ENCODE measurements at places on chromosomes 11 and 22. TPM values are rescaled to one million over a fixed set of nuclear protein-coding genes. Genes with fewer than 3 reads are reported as not detected.

- no peak overlapping the region for H3K4me3 ChIP-seq
- H3K36me3 ChIP-seq: no peaks in the 10 kb centered on the region
- no peak for DNase-seq
- no peaks in the 10 kb centered on the region for H3K4me1 ChIP-seq
- no peaks in the 10 kb centered on the region for H3K27me3 ChIP-seq
Measured at GRCh38 chr11:106331176-106331575, 253.7 kb downstream of the AASDHPPT start.

DNA sequence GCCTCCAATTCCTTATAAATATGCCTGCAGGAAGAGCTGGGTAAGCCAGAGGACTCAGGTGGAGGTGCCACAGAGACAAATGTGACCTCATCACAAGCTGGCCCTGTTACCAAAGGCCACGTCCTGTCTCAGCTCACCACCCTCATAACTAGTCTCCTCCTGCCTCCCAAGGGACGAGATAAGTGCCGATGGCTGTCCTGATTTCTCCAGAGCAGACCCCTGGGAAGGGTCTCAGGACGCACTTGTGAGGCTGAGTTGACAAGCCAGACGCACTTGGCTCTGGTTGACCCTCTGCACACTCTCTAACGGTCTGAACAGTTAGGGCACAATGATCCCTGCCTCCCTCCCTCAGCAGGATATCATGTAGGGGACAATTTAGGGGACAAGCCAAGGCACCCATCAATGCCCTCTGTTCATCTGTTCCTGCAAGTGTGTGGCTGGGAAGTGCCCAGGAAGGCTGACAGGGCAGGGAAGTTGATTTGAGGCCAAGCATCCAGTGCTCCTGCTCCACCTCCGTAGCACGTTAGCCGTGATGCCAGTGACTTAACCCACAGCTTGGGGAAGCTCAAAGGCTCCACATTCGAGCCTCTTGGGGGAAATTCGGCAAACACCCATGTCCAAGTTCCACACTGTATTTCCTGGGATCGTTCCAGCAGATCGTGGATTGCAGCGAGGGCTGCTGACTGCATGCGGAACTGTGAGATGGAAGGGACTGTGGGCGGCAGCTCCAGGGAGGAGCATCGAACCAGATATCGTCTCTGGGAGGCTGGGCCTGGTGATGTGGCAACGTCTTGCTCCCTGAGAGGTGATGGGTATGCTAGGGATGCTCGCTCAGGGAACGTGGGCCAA, 2.8 kb downstream of the SMIM38 start:
- no peaks in the 10 kb centered on the region for H3K27me3 ChIP-seq
- H3K36me3 ChIP-seq: no peaks in the 10 kb centered on the region
- peaks cover 19% of the 10 kb centered on the region for H3K4me1 ChIP-seq
- H3K27ac ChIP-seq: no peak overlapping the region

MPPED1 gene
- not detected for total RNA-seq

GRCh38 chr22:35984183-35985175, 44.1 kb downstream of the RBFOX2 start:
- H3K36me3 ChIP-seq: no peaks in the 10 kb centered on the region
- peaks cover 21% of the 10 kb centered on the region for H3K4me1 ChIP-seq
- no peak overlapping the region for H3K27ac ChIP-seq
- H3K27me3 ChIP-seq: no peaks in the 10 kb centered on the region
- no peak for DNase-seq
- H3K4me3 ChIP-seq: no peak overlapping the region

- no peak overlapping the region for H3K27ac ChIP-seq
- peak; percentile 79 for DNase-seq
- H3K36me3 ChIP-seq: peaks cover 1% of the 10 kb centered on the region
- H3K27me3 ChIP-seq: no peaks in the 10 kb centered on the region
- peaks cover 10% of the 10 kb centered on the region for H3K4me1 ChIP-seq
Measured at GRCh38 chr11:65224930-65225278, 36.9 kb upstream of the POLA2 start.

SIAE gene
- total RNA-seq: 4.7 TPM

DNA sequence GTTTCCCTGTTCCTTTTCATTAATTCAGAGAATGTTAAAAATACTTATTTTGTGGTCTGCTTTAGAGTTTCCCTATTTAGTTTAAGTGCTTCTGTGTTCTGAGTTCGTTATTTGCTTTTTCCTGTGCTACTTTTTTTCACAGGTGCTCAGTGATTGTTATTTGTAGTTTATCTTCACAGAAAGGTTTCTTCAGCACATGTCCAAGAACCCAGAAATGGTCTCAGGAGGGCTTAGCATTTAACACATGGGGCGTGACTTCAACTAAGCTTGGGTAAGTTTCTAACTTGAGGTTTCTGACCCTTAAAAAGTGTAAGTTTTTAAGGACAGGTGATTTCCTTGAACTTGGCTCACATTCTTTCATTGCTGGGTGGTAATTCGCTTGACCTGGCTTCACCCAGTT, 157.3 kb downstream of the AASDHPPT start:
- H3K4me3 ChIP-seq: no peak overlapping the region
- no peak for DNase-seq
- H3K27me3 ChIP-seq: no peaks in the 10 kb centered on the region

OVOL1 gene
- not detected for total RNA-seq

MS4A6E gene
- not detected for total RNA-seq

SHANK2 gene
- total RNA-seq: 1.6 TPM

GRCh38 chr22:25898707-25899365, 156.8 kb downstream of the MYO18B start:
- no peak overlapping the region for H3K4me3 ChIP-seq
- H3K36me3 ChIP-seq: no peaks in the 10 kb centered on the region
- H3K27ac ChIP-seq: no peak overlapping the region
- H3K27me3 ChIP-seq: no peaks in the 10 kb centered on the region

DNA sequence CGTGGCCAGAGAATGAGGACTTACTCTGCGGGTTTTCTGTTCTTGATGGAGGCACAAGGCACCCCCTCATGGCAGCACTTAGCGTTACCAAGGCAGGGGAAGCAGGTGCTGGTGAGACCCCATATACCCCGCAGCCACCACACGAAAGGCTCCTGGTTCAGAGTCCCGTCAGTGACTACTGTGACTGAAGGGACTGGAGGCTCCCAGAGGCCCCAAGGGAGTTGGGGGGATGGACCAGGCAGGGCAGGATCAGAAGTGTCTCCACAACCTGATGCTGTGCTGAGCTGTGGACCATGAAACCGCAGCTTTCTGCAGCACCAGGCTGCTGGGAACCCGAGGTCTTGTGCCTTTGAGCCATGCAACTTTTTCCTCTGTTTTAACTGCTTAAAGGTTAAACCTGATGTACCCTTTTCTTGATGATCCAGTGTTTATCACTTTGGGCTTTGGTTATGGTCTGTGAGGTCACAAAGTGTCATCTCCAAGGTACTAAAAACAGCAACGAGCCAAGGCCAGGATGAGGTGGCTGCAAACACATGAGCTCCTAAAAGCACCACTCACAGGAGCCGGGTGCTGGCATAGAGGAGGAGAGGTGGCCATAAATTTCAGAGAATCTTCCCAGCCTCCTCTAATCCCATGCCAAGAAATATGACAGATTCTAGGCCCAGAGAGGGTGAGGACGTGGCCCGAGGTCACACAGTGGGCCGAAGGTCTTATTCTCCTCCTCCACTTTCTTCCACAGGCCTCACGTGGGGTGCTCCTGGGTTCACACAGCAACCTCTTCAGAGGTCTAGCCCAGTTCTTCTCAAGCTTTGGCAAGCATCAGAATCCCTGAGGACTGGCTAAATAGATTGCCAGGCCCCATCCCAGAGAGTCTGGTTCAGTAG, 4.2 kb upstream of the LRRC32 start:
- H3K4me1 ChIP-seq: peaks cover 9% of the 10 kb centered on the region
- no peak overlapping the region for H3K4me3 ChIP-seq
- DNase-seq: no peak
- no peaks in the 10 kb centered on the region for H3K36me3 ChIP-seq
- H3K27me3 ChIP-seq: 0 out of 2 replicates have a peak, but pooled peaks cover 3% of the 10 kb centered on the region
- H3K27ac ChIP-seq: no peak overlapping the region

GRCh38 chr11:118215262-118215661, 9.5 kb downstream of the JAML start:
- H3K4me1 ChIP-seq: no peaks in the 10 kb centered on the region
- no peak overlapping the region for H3K4me3 ChIP-seq
- H3K27me3 ChIP-seq: peaks cover 20% of the 10 kb centered on the region
- H3K27ac ChIP-seq: no peak overlapping the region
- DNase-seq: no peak
- no peaks in the 10 kb centered on the region for H3K36me3 ChIP-seq

GRCh38 chr22:20977516-20978170, 4.5 kb upstream of the LZTR1 start:
- DNase-seq: no peak
- H3K27me3 ChIP-seq: peaks cover 2% of the 10 kb centered on the region
- peaks cover 5% of the 10 kb centered on the region for H3K4me1 ChIP-seq
- no peaks in the 10 kb centered on the region for H3K36me3 ChIP-seq
- H3K4me3 ChIP-seq: no peak overlapping the region
- no peak overlapping the region for H3K27ac ChIP-seq

GPR83 gene
- under 0.01 TPM for total RNA-seq

CLDN25 gene
- total RNA-seq: not detected

- peaks cover 5% of the 10 kb centered on the region for H3K4me1 ChIP-seq
- H3K27ac ChIP-seq: no peak overlapping the region
- no peak for DNase-seq
Measured at GRCh38 chr22:50313600-50313999, 6.2 kb upstream of the PLXNB2 start.

- H3K4me1 ChIP-seq: no peaks in the 10 kb centered on the region
- H3K27ac ChIP-seq: no peak overlapping the region
- no peaks in the 10 kb centered on the region for H3K36me3 ChIP-seq
- H3K4me3 ChIP-seq: no peak overlapping the region
- no peak for DNase-seq
- H3K27me3 ChIP-seq: peaks cover 9% of the 10 kb centered on the region
Measured at GRCh38 chr11:2649848-2650247, 49.9 kb downstream of the KCNQ1OT1 start.

DNA sequence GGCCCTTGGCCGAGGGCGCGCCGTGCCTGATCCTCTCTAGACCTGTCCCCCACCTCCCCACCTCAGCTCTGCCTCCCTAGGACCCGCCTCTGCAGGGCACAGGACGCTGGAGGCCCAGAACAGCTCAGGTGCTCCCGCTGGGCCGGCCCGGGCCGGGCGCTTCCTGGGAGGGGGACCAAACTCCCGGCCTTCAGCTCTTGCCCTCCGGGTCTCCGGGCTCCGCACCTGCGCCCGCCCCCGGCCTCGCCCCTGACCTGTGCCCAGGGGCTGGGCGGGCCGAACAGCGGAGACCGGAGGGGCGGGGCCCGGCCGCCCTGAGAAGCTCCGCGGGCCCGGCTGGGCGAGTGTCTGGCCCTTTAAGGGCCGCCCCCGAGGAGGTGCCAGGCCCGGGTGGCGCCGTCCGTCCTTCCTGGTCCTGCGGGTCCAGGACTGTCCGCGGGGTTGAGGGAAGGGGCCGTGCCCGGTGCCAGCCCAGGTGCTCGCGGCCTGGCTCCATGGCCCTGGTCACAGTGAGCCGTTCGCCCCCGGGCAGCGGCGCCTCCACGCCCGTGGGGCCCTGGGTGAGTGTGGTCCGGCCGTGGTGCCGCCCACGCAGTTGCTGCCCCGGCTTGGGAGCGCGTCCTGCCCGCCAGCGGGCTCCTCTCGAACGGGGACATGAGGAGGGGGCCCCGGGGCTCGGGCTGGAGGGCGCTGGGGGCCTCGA, at the start of gene SSH3:
Gene SSH3, plus strand, starts transcription at position 399 of the 703 bp plus-strand sequence. Its CDS starts 96 bp downstream, at position 495.
- H3K27ac ChIP-seq: peak within 1 kb of the TSS; percentile 88
- peaks cover 41% of the 10 kb centered on the region for H3K36me3 ChIP-seq
- peak; percentile 34 for DNase-seq
- peaks cover 18% of the 10 kb centered on the region for H3K4me1 ChIP-seq
- H3K4me3 ChIP-seq: peak within 1 kb of the TSS; percentile 100

- no peaks in the 10 kb centered on the region for H3K4me1 ChIP-seq
- no peaks in the 10 kb centered on the region for H3K36me3 ChIP-seq
- no peak for DNase-seq
Measured at GRCh38 chr11:105718641-105719040, 108.8 kb downstream of the GRIA4 start.

TEX54 gene
- not detected for total RNA-seq

- no peaks in the 10 kb centered on the region for H3K4me1 ChIP-seq
- H3K27ac ChIP-seq: no peak overlapping the region
- H3K27me3 ChIP-seq: no peaks in the 10 kb centered on the region
- H3K36me3 ChIP-seq: no peaks in the 10 kb centered on the region
Measured at GRCh38 chr11:118252688-118253087, 523 bp upstream of the MPZL3 start.

- no peaks in the 10 kb centered on the region for H3K27me3 ChIP-seq
- peaks cover 42% of the 10 kb centered on the region for H3K4me1 ChIP-seq
- H3K4me3 ChIP-seq: no peak overlapping the region
- H3K36me3 ChIP-seq: no peaks in the 10 kb centered on the region
Measured at GRCh38 chr11:12539572-12539971, 134.6 kb upstream of the TEAD1 start.

DNA sequence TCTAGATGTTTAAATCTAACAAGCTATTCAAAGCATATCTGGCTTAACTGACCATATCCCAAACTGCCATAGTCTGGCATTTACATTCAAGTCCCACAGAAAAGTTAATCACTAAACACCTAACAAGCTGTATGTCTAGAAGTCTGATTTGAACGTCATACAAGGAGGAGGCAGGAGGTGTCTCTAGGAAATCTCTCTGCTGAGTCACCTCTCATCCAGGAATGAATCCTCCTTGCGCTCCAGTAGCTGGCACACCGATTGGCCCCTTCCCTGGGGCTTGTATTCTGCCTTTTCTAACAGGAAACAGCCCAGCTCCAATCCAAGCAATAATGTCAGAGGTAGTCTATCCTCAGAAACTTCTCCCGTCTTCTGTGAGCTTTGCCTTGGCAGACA, 31.8 kb downstream of the FEZ1 start:
- no peaks in the 10 kb centered on the region for H3K27me3 ChIP-seq
- no peak overlapping the region for H3K4me3 ChIP-seq
- peak; percentile 70 for DNase-seq
- no peak overlapping the region for H3K27ac ChIP-seq
- H3K4me1 ChIP-seq: peaks cover 3% of the 10 kb centered on the region
- H3K36me3 ChIP-seq: peaks cover 1% of the 10 kb centered on the region

DNA sequence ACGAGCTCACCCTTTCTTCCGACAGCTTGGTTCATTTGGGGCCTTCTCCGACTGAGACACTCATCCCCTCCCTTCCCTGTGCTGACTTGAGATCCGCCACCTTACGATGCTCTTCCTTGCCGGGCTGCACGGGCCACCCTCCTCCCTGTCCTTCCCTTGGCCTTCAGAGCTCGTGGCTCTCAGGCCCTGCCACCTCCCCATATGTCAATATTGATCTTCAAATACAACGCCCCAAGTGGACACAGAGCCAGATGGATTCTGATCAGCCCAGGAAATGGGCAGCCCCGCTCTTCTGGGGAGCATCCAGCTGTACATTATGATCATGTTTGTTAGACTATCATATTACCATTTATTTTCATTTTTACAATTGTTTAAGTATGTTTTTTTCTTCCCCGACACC, 812.8 kb downstream of the TBC1D22A start:
- no peak overlapping the region for H3K27ac ChIP-seq
- H3K4me1 ChIP-seq: no peaks in the 10 kb centered on the region
- DNase-seq: no peak
- H3K27me3 ChIP-seq: no peaks in the 10 kb centered on the region
- H3K4me3 ChIP-seq: no peak overlapping the region

- peaks cover 8% of the 10 kb centered on the region for H3K4me1 ChIP-seq
- no peak overlapping the region for H3K4me3 ChIP-seq
- H3K27ac ChIP-seq: peak overlapping the region; percentile 86
- H3K27me3 ChIP-seq: no peaks in the 10 kb centered on the region
Measured at GRCh38 chr11:111745719-111746504, 20.3 kb downstream of the PPP2R1B start.

All from IMR-90 (cell line).